ENCODE measurements at places on chromosomes 4 and X.

- no peak for DNase-seq
Measured at GRCh38 chr4:120555058-120555457, 367.5 kb downstream of the PRDM5 start.

DNA sequence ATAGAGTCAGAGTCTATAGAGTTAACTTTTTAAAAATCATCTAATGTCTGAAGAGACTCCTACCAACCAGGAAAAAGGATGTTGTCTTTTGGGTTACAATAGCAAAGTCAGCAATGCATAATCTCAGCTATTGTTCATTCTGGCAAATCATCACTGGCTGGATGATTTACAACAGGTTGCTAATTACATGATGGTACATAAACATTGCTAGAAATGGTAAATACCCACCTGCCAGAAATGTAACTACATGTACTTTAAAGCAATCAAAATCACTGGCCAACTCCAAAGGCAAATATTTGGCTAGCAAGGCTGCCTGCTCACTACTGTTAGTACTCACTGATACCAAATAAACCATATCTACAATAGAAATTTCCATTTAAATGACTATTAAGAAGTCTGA is 91.1 kb downstream of the PPP3CA start:
- peak; percentile 88 for DNase-seq

DNA sequence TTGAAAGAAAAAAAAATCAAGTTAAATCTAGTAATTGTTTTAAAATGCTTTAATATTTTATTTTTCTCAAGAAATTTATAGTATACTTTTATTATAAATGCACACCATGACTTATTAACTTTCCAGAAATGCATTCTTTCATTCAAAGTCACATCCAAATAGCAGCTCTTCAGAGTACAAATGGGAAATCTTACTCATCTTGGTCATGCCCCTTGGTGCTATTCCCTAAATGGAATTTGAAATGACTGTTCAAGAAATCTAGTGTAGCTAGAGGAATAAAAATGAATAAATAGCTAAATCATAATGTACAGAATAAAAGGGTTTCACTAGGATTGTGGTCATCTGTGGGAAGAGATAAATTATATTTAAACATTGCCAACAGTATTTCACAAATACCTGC is 1139.7 kb downstream of the PCDH18 start:
- DNase-seq = no peak

- DNase-seq = peak; percentile 26
Measured at GRCh38 chrX:15854080-15854655, 445 bp downstream of the AP1S2 start.

DNA sequence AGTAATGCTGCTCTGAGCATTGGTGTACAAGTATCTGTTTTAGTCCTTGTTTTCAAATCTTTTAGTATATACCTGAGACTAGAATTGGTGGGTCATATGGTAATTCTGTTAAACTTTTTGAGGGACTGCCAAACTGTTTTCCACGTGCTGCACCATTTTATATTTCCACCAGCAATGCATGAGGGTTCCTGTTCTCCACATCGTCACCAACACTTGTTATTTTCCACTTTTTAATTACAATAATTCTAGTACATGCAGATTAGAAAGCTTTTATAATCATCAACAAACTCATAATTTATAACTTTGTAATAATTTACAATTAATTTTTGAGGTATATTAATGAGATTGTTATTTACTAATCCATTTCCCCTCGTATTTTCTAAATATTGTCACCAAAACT is 79.4 kb downstream of the CEP135 start:
- no peak for DNase-seq

GRCh38 chr4:168646001-168646768 is 149.3 kb downstream of the PALLD start:
- peak; percentile 75 for DNase-seq

DNA sequence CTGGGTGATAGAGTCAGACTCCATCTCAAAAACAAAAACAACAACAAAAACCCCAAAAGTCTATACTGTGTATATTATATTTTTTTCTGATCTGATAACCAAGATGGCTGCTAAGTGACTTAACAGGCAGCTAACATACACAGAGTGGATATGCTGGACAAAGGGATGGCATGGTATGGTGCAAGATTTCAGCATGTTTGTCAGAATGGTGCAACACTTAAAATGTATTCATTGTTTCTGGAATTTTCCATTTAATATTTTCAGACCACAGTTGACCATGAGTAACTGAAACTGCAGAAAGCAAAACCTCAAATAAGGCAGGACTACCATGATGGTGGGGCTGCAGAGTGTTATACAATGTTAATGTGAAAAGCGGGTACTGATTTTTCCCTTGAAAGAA is 6.1 kb upstream of the BOD1L1 start:
- no peak for DNase-seq

DNA sequence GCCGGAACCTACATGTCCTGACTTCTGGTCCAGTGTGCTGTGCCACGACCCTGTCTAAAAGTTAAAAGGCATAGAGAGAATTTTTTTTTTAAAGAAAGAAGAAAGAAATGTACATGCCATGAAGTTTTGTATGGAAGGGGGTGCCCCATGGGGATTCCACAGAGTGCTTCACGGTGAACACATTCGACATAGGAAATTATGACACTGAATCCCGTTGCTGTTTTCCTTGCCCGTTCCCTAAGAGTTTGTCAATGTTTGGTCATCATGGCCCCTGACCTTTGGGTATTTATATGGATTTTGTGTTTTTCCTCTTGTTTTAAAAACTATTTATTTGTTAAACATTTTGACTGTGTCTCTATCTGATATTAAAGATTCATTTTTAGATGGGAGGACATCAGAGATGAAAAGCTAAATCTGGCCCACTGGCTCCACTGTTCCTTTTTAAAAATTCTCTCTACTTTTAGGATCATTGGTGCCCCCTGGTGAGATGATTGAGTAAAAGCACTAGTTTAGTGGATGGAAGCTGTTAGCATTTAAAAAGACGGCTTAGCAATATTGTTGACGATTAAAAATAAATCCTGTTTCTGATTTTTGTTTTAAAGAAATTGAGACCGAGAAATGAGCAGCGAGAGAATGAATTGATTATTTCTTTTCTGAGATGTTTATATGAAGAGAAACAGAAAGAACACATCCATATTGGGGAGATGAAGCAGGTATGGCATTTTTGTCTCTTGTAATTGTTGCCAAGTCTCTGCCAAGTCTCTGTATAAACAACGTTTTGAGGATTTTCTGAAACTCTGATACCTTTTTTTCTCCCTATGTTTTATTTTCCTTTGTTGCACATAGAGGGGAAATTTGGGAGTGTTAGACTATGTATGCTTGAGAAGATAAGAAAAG is 75.0 kb downstream of the PTTG2 start:
- DNase-seq = peak; percentile 26

GRCh38 chrX:112670977-112671376 is 8.8 kb downstream of the LHFPL1 start:
- DNase-seq = no peak

DNA sequence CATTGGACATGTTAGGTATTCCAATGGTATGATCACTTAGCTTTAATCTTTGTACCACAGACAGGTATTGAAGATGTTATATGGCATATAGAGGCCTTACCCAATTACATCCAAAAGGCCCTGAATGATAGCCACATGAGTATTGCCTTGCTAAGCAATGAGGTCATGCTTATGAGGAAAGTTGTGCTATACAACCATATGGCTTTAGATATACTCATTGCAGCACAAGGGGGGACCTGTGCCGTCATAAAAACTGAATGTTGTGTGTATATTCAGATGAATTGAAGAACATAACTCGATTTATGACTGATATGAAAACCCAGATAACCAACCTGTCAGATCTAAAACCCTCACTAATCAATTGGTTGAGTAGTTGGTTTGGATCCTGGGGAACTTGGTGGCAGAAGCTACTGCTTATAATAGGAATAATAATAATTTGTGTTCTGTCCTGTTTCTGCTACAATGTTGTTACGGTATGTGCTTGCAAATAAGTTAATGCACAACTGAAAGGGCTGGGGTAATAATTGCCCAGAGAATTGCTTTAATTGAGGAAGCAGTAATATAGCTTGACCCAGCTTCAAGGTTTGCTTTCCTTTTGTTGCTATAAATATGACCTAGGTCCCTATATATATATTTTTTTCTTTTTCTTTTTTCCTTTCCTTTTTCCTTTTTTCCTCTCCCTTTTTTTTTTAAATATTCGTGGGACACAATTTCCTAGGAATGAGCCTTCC is 21.5 kb upstream of the CSTF2 start:
- no peak for DNase-seq

DNA sequence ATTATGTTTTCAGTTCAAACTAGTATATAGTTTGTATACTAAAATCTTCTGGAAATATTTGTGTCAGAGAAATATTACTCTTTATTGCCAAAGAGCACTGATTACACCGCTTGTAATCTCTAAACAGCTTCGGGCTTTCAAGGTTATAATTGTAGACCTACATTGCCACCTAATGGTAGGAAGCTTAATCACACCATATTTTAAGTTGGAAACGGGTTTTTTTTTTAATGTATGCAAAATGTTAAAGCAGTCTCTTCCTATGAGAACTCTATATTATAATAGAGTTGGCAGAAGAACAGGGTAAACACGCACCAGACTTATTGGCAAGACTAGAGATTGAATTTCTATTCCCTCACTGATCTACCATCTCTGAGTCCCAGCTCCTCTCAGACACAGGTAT is 19.5 kb upstream of the NFXL1 start:
- peak; percentile 15 for DNase-seq

DNA sequence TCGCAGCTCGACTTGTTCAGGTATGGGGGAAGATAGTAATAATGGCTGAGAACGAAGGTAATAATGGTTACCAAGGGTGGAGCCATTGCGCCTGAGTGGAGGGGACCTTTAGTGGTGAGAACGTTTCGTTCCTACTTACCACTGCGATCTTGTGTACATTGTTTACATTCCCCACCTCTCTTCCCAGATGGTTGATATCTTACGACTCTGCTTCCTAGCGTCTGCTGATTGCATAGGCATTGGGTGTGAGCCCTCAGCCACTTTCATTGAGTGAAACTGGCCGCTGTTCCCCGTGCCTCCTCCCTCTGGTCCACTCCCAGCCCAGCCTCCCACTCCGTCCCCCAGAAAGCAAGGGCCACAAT is 850 bp downstream of the IGBP1 start:
- no peak for DNase-seq

All from NCI-H1105 treated with DMSO at 0.1 percent for 48 hours (cell line).